ENCODE measurements at places on chromosomes 1 and 21.

- no peak for DNase-seq
Observed at GRCh38 chr1:97136996-97137395, 415.4 kb downstream of the PTBP2 start.

- DNase-seq: no peak
Observed at GRCh38 chr21:15309022-15309590, 244.3 kb upstream of the NRIP1 start.

DNA sequence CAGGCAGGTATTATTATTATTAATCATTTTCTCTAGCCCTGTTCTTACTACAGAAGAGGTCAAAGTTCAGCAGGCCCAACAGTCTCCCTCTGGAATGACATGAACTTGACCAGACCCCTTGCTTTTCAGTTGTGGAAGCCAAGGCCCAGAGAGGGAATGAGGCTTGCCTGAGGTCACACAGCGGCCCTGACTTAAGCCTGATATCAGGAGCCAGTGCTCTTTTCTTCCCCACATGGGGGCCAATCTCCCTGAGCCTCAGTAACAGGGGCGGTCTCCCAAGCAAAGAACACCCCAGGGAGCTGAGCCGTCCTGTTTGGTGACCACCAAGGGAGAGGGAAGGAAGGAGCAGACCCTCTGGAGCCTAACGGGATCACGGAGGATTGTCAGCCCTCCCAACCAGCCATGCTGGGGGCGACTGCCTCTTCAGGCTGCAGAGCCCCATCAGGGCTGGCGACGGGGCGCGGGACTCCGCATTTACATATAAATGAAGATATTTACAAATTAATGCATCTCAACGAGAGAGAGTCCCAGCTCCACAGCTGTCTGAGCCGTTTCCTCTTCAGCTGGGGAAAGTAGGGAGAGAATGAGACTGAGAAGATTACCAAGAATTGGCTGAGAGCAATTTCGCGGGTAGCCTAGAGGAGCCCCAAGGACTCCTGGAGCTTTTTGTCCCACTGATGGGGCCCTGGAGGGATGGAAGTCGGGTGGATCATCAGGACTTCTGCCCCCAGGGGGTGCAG lies 186.1 kb upstream of the KLHDC7A start:
- no peak for DNase-seq

DNA sequence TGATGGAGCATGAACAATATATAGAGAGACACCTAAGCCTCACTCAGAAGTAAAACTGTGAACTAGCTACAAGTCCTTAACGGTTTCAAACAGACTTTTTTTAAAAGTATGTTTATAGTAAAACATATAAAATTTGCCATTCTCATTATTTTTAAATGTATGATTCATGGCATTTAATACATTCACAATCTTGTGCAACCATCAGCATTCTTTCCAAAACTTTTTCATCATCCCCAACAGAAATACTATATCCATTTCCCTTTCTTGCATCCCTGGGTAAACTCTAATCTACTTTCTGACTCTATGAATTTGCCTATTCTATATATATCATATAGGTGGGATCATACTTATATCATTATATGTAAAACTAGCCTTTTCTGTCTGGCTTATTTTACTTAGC lies 25.5 kb downstream of the EVI5 start:
- DNase-seq: peak; percentile 31

DNA sequence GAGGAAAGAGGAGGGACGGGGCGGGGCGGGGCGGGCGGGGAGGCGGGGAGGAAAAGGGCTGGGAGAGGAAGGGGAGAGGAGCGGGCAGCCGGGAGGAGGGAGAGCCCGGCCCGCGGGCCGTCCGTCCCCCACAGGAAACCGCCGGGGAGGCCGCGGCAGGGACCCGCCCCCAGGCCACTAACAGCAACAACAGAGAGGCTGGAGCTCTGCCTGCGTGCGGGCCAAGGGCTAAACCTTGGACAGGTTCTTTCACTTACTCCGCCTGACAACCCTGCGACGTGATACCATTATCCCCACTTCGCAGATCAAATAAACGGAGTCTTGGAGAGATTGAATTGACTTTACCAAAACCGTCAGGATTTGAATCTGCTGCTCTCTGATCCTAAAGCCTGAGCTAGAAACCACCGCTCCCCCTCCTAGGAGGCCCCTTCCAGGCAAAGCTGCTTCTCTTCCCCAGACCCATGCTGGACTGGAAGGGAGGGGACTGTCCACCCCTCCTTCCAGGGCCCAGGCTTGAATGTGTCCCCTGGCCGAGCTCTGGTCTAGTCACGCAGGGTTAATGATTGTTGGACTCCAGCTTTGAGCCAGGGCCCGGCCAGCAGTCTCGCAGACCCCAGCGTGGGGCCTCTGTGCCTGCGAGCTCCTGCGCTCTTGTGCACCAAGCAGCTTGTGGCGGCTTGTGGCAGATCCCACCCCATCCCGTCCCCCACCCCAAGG lies at the start of gene EVA1B:
EVA1B (minus strand) TSS at position 10 of the 717 bp plus-strand sequence. CDS start 608 bp downstream, outside the sequence.
- peak; percentile 54 for DNase-seq

DNA sequence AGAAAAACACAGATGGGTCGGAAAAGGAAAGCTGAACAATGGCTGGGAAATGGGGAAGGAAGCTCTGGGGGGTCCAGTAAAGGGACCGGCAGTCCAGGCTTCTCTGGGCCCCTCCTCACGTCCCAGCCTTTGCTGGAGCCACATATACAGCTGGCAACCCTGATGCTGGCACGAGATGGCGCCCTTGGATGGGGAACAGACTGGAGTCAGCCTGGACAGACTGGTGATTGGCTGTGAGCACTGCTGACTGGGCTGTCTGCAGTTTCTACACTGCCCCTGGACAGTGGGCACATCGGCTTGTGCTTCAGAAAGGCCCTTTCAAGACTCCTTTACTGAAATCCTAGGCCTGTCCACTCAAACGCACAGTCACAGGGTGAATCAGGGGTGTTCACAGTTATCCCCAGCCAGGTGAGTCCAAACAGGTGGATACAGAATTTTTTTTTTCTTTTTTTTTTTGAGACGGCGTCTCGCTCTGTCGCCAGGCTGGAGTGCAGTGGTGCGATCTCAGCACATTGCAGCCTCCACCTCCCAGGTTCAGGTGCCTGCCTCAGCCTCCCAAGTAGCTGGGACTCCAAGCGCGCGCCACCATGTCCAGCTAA lies 31.1 kb upstream of the ZBTB40 start:
- peak; percentile 86 for DNase-seq

DNA sequence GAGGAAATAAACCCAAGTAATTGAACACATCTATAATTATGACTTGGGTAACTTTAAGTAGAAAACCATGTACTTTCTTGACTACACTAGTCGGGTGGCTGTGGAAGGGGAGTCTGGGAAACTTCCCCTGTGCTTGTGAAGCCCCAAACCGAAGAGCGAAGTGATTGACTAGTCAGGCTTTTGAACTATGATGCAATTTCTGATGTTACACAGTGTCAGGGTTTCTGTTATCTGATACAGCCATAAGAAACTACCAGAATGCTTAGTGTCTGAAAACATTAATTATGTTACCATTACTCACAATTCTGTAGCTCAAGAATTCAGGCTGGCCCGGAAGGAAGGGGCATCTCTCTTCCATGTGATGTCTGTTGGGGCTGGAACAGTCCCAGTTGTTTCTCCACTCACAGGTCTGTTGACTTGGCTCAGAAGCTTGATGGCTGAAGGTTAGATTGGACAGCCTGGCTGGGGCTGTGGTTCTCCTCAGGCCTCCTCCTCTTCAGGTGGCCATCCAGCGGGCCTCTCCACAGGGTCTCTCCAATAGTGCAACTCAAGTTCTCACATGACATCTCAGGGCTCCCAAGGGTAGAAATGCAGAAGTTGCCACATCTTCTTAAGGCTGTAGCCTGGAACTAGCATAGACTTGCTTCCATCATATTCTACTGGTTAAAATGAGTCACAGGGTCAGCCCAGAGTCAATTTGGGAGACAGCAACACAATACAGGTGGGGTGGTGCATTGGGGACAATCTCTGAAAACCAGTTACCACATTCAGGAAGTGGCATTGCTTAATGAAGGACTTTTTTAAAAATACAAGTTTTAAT lies 8.3 kb upstream of the C8B start:
- DNase-seq: peak; percentile 70

DNA sequence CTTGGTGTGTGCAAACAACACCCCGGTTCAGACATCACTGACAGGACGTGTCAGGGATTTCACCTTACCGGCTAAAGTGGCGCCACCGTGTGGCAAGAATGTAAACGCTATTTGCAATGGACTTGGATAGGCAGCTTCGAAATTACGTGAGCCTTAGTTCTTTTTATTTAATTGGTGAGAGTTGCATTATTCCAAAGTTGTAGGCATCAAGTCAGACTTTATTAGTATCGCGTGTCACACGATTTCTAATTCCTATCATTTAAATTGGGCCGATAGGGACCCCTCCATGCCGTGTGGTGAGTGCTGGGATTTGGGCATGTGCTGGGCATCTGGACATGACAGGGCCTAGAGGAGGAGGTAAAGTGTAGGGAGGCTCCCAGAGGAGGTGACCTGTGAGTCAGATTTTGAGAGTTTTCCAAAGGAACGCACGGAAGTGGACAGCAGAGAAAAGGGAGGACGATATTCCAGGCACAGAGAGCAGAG lies 14.5 kb upstream of the CPT2 start:
- DNase-seq: peak; percentile 94

- DNase-seq: peak; percentile 45
Observed at GRCh38 chr1:88595355-88596002, 88.6 kb upstream of the PKN2 start.

GRCh38 chr1:6463120-6463412 lies 2.9 kb downstream of the TNFRSF25 start:
- DNase-seq: no peak

- DNase-seq: no peak
Observed at GRCh38 chr1:41236781-41237180, 5.3 kb downstream of the SCMH1 start.

GRCh38 chr1:77170687-77171086 lies 48.5 kb downstream of the PIGK start:
- no peak for DNase-seq

GRCh38 chr1:20348326-20348915 lies 57.7 kb downstream of the VWA5B1 start:
- DNase-seq: no peak

DNA sequence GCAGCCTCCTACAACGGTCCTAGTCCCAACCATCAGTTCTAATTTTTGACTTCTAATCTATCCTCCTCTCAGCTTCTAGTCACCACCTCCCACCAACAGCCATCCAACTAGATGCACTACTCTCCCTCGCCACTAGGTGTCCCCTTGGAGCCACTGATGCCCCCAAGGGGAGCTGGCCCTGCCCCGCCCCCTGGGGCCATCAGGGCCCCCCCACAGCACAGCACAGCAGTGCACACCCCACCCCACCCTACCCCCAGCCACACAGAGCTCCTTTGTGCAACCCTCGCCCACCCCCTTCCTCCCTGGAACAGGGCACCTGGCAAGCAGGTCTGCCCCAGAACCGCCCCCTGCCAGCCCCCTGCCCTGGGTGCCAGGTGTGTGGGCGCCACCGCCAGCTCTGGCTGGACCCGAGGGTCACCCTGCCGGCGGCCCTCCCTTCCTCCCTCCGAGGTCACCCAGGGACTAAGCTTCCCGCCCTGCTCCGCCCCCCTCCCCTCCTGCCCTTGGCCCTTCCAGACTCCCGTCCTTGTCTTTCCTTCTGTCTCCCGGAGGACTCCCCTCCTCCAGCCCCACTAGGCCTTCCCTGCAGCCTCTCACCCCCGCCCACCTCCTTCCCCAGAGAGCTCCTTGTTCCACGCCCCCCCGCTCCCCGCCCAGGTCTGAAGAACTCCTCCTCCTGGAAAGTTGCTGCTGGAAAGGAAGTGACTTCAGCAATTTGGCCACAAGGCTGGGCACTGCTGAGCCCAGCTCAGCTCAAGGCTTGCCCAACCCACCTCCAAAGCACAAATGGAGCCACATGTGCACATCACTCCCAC lies 47.0 kb downstream of the AHDC1 start:
- peak; percentile 97 for DNase-seq

GRCh38 chr1:218787826-218788225 lies 385.9 kb upstream of the LYPLAL1 start:
- no peak for DNase-seq

GRCh38 chr21:27769763-27770162 lies 802.9 kb upstream of the ADAMTS5 start:
- DNase-seq: no peak

DNA sequence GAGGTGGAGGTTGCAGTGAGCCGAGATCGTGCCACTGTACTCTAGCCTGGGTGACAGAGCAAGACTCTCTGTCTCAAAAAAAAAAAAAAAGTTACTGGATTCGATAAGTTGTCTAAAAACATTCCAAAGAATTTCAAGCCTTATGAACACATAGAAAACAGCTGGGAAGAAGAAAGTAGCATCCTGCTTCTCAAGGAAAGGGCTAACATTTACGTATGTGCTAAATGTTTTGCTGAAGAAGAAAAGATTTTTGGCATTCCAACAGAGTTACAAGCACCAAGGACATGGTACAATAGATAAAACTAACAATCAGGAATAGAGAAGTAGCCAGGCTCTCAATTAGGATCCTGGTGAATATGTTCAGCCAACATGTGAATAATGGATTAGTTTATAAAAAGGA lies 69.8 kb downstream of the HFM1 start:
- DNase-seq: no peak

GRCh38 chr1:225474986-225475820 lies 47.4 kb upstream of the LBR start:
- peak; percentile 61 for DNase-seq

DNA sequence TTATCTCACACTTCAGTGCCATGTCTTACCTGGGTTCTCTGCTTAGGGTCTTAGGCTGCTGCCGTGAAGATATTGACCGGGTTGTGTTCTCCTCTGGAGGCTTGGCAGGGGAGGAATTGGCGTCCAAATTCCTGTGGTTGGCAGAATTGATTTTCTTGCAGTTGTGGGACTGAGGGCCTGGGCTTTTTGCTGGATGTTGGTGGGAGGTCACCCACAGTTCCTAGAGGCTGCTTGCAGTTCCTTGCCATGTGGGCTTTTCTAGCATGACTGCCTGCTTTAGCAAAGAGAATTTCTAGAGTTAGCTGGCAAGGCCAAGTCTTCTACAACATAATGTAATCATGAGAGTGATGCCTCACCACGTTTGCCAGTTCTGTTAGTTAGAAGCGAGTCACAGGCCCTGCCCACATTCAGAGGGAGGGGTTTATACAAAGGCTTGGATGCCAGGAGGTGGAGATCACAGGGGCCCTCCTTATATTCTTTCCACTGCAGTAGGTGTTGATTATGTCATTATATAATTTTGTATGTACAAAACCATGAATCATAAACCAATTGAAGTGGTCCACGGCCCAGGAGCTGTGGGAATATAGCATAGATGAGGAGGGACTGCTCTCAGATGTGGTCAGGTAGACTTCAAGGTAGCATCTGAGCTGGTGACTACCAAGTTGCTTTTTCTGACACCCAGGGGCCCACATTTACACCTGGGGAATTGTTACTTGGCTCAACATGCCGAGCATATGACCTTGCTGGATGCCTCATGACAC lies 6.6 kb downstream of the UBL4B start:
- no peak for DNase-seq

DNA sequence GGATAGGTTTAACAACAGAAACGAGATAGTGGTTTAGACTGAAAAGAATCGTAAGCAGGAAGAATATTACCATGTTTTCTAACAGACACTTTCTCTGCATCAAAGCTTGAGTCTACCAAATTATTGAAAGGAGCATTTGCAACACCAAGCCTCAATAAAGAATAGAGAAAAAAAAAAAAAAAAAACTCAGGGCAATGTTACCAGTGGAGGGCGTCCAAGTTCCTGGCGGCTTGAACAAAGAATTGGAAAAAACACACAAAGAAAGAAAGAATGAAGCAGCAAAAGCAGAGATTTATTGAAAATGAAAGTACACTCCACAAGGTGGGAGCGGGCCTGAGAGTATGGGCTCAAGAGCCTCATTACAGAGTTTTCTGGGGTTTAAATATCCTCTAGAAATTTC lies 686.5 kb upstream of the ADGRL2 start:
- no peak for DNase-seq

Data from suppressor macrophage (primary cell).